Dermis microvascular lymphatic vessel endothelial cell (primary cell): ENCODE measurements at places on chromosomes 2 and 18. TPM values are rescaled to one million over a fixed set of nuclear protein-coding genes. Genes with fewer than 3 reads are reported as not detected.
A peak's percentile ranks its signal among the peaks of the same experiment; 100 is the strongest.

DNA sequence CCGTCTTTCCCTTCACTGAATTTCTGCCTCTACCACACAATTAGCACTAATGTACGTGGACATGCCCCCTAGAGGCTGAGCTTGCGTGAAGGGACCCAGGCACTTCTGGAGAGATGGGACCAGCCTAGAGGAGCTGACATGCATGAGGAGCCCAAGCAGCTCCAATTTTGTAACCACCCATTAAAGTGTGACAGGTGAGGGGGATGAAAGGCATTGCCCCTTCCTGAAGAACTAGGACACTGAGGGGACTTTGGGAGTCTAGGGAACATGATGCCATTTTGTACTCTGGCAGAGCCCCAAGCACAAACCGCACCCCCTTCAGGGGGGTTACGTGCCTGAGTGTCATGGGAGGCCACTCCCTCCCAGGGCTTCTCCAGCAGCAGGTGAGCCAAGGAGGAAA lies 63.6 kb downstream of the HNRNPLL start:
- DNase-seq = no peak

DNA sequence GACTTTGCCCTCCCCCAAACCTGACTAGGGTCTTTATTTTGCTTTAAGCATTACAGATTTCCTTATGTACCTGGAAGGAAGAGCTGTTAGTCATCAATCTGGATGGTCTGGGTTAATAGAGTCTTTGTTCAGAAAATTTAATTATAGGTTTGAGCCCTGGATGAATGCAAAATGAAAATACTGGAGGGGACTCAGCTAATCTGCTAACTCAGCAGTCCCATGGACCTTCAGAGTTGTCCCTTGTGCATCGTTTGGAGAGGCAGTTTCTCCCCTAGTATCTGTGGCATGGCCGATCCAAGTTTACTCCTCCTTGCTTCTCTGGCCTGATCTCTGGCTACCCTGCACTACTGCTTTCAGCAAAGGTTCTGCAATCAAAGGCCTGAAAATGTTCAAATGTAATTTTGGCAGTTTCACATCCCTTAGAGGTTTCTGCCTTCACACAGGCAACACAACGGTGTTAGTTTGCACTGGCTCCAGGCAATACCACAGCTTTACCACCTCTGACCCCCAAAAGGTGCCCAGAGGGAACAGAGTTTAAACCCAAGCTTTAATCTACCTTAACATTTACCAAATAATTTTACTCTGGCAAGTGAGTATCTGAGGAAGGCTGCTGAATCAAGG lies 134.3 kb downstream of the THADA start:
- no peak for DNase-seq

DNA sequence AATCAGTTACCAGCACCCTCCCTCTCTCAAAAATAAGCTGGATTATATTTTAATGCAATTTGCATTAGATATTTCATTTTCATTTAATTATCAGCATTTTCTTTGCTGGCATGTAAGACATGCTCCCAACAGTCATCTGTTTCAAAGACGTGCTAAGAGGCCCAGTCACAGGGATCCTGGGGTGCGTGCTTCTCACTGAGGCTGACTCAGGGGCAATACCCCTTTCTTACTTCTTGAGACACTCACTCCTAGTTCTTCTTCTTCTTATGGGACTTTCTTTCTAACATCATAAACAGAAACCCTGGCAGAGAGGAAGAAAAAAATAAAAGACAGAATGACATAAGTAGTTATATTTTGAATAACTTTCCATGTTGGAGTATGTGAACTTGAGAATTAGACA lies 372.1 kb upstream of the MEX3C start:
- no peak for DNase-seq

DNA sequence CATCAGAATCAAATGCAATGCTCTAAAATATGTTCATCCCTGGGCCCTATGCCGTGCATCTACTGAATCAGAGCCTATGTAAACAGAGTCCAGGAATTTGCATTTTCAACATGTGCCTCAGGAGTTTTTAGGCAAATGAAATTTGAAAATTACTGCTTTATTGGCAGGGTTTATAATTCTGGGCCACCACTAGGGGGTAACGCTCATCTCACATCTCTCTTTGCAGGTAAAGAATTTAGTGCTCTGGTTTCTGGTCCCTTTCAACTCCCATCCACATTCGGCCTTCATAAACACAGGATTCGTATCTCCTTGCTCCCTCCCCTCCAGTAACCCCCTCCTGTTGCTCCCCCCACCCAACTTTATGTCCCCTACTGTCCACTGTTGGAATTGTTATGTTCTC lies 49.3 kb downstream of the LYPD6B start:
- DNase-seq = no peak

DNA sequence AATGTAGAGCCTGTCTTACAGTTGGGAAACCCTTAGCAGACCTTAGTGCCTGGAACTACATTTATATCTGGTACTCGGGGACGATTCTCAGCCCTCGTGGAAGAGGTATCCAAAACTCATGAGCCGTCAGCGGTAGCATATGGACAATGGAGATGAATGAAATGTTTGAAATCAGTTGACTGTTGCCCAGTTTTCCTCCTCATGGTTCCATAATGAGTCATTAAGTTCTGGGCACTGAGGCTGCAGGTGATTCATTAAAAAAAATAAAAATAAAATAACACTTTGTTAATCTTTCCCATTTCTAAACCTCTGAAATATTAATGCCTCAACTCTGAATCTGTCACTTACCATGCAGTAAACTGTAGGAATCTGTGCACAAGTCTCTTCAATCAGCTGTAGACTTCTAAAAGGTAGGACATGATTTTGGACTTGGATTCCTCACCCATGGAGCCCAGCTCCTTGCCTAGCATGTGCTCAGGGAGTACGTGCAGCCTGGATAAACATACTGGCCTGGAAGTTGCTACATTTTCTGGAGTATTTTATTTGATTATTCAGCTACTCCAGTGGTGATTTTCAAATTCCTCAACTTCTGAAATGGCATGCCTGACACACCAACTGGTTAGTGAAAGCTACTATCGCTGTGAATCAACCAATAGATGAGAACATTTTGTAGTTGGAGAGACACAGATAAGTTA lies 979.2 kb downstream of the CNTNAP5 start:
- DNase-seq = no peak

DNA sequence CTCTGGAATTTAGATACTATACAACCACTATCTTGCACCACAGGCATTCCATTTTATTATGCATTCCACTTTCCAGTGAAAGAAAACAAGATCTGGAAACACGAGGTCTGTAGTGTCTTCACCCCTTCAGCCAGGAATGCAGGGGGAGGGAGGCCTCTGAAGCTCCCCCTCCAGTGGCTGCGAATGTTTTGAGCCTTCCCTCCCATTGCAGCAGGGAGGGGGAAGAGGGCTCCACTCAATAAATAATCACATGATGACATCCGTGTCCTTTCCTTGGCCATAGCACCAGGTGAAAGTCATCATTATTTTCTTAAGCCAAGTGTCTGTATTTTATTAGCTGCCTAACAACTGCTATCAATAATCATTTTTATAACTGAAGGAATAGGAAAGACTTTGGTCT lies 38.6 kb downstream of the ALPK2 start:
- peak; percentile 47 for DNase-seq

DNA sequence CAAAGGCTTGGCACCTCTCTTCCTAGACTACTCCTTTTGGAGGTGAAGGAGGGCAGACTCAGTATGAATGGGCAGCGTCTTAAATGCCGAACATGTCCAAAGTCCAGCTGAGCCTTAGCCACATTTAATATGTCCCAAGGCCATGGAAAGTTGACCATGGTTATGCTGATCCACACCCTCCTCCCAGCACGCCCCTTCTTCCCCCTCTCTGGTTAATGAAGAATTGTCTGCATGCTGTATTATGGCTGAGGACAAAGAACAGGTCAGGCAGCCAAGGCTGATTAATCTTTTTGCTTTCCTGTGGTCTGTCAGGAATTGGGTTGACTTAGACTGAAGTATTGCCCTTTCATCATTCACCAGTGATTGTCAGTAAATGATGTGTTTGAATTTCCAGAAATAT lies 5.8 kb upstream of the MYOM1 start:
- no peak for DNase-seq

GRCh38 chr2:128754246-128754724 lies 435.6 kb upstream of the HS6ST1 start:
- DNase-seq = no peak

DNA sequence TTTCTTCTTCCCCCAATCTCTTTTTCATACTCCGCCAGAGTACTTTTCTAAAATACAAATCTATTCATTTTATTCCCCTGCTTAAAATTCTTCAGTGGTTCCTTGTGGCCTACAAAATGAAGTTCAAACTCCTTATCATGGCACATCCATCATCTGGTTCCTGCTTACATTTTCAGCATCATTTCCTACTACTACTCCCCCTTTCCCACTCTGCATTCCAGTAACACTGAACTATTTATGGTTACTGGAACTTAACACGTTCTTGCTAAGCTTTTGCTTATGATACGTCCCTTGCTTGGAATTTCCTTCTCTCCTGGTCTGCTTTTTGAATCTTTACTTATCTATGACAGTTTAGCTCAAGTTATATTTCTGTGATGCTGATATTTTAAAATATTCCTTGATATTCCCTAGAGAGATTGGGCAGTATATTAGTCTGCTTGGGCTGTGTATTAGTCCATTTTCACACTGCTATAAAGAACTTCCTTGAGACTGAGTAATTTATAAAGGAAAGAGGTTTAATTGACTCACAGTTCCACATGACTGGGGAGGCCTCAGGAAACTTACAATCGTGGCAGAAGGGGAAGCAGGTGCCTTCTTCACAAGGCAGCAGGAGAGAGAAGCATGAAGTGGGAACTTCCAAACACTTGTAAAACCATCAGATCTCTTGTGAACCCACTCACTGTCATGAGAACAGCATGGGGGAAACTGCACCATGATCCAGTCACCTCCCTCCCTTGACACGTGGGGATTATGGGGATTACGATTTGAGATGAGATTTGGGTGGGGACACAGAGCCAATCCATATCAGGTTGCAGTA lies 53.2 kb downstream of the BMPR2 start:
- peak; percentile 78 for DNase-seq

DNA sequence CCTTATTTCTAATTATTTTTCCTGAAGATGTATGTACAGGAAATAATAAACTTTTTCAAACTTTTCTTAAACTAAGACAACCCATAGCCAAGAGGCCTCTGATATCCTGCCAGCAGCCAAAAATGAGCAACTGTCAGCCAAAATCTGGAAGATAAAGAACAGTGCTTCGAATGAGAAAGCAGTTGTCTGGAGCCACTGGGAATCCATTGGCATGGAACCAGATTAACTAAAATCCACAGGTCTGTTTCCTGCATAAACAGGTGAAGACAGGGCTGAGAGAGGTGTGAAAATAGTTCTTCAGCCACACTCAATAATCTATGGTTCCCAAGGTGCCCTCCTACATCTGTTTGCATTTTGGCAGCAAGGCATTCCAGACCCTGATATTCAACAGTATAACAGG lies 1076.7 kb upstream of the PIK3C3 start:
- no peak for DNase-seq

- no peak for DNase-seq
Measured at GRCh38 chr2:173427887-173428668, 73.4 kb downstream of the CDCA7 start.

DNA sequence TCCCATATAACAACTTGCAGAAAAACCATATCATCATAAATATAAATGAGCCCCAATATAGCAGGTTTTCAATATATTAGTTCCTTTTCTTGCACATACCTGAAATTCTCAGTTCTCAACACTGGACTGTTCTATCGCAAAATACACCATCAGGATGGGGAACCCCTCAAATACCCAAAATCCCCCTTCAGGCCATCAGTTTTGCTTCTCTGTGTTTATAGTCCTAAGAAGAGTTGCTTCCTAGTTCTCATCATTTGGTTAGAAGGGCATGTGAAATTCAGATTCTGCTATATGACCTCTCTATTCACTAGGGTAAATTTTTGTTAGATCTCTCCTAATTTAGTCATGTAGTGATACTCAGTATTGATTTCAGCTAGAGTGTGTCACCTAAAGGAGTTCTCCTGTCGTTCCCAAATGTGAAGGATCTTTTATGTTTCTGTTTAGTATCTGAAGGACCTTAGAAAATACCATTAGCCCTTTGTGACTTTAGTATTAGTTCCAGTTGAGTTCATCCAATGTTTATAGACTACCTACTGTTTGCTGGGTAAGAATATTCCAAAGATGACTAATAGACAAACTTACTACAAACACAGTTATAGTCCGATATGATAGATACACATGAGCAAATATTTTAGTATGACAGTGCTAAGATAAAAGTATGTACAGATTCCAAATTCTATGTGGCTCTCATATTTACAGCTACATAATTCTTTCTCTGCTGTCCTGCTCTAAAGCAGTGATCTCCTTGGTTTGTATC lies 115.8 kb downstream of the TTC27 start:
- DNase-seq = no peak

GRCh38 chr2:159200498-159200897 lies 86.0 kb downstream of the WDSUB1 start:
- no peak for DNase-seq

DNA sequence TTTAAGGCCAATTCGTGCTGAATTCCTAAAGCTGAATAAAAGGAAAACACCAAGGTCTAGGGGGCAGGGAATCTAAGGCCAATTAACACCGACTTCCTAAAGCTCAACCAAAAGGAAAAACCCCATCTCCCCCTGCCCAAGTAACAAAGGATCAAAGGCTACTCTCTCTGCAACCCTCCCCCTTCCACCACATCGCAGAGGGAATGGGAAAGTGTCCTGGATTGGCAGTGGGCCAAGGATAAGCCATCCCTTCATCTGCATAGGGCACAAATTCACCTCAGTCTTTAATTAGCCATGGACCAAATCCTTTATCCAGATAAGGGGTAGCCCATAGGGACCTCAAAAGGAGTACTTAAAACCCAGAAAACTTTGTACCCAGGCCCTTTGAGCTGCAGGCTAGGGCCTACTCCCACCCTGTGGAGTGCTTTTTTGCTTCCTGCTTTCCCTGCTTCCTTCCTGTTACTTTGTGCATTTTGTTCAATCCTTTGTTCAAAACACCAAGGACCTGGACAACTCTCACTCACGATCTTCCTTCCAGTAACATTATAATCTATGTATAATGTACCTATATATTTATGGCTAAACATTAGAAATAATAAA lies 2119.8 kb upstream of the CELF4 start:
- DNase-seq = no peak

DNA sequence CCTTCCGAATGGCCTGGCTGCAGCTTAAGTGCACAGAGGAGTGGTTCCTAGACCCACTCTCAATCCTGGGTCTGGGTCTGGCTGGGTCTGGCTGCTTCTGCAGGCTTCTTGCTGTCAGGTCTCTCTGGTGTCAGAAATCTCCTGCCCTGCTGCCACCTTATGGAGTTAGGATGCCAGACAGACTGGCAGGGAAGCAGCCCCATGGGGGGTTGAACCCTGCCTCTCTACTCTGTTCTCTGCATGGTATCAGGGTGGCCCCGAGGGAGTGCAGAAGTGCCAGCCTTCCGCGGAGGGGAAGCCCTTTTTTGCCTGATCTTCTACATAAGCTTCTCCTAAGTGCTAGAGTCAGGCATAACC lies 89.4 kb downstream of the ZCCHC2 start:
- no peak for DNase-seq

TYMS gene
- 27.6 and 33.8 TPM in 2 replicates for total RNA-seq

RBM45 gene
- total RNA-seq = 16.4 and 17.8 TPM in 2 replicates

MREG gene
- total RNA-seq = 1.9 and 3.3 TPM in 2 replicates

MALL gene
- total RNA-seq = 26.8 and 64.3 TPM in 2 replicates

TEKT4 gene
- total RNA-seq = not detected in 2 replicates

DES gene
- not detected in 2 replicates for total RNA-seq

NOSTRIN gene
- 2.5 and 2.8 TPM in 2 replicates for total RNA-seq
